Glomerular endothelial cell (primary cell): ENCODE measurements at places on chromosomes 16 and 17. TPM values are rescaled to one million over a fixed set of nuclear protein-coding genes. Genes with fewer than 3 reads are reported as not detected.

Gene TSPOAP1
- total RNA-seq, result 0.05 and 0.06 TPM in 2 replicates

Gene PABPN1L
- not detected in 2 replicates for total RNA-seq

Gene CA5A
- not detected in 2 replicates for total RNA-seq

Gene CTRB2
- not detected in 2 replicates for total RNA-seq

Gene HBA1
- total RNA-seq, result not detected in 2 replicates

Gene KRT40
- total RNA-seq, result not detected in 2 replicates

Gene CCDC200
- total RNA-seq, result 1.5 TPM in 1 of 2 replicates, not detected in the other

Gene SMIM36
- total RNA-seq, result not detected in 2 replicates

GRCh38 chr17:41433586-41433985 lies 7.2 kb downstream of the KRT38 start:
- no peak for DNase-seq

DNA sequence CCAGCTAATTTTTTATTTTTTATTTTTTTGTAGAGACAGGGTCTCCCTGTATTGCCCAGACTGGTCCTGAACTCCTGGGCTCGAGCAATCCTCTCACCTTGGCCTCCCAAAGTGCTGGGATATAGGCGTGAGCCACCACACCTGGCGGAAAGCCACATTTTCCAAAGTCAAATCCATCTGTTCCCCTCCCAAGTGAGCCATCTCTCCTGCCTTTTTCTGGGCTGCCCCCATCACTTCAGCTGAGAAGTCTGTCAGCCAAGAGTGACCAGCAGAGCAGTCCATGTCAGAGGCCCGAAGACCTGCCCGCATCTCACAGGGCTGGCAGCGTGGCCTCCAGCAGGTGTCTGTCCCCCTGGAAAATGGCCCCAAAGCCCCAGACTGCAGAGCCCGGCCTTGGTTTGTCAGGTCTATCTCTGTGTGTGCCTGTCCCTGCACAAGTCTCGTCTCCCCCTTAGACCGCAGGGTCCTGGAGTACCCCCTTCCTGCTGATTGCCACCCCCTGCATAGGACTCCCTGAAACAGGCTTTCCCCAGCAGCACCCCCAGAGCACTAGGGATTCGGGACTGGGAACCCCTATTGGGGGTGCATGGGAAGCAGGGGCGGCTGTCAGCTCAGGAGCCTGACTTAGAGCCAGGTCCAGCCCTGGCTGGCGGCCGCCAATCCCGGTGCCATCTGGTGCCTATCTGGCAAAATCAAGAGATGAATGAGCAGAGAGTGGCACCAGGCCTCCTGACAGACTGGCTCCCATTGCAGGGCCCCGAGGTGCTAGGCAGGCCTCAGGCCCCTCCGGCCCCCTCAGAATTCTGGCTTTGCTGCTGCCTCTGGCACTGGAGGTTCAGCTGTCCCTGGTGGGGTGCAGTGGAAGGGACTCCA lies 7.8 kb downstream of the TTYH2 start:
- no peak for DNase-seq

GRCh38 chr16:86087896-86088230 lies 188.9 kb downstream of the IRF8 start:
- no peak for DNase-seq

GRCh38 chr16:20789130-20789529 lies 17.1 kb downstream of the ERI2 start:
- DNase-seq, result no peak

- no peak for DNase-seq
Observed at GRCh38 chr17:29615492-29616299, 7.0 kb downstream of the CORO6 start.

- DNase-seq, result no peak
Observed at GRCh38 chr16:57689762-57690558, 4.6 kb upstream of the DRC7 start.

- no peak for DNase-seq
Observed at GRCh38 chr16:74698222-74698621, 2.4 kb downstream of the MLKL start.

DNA sequence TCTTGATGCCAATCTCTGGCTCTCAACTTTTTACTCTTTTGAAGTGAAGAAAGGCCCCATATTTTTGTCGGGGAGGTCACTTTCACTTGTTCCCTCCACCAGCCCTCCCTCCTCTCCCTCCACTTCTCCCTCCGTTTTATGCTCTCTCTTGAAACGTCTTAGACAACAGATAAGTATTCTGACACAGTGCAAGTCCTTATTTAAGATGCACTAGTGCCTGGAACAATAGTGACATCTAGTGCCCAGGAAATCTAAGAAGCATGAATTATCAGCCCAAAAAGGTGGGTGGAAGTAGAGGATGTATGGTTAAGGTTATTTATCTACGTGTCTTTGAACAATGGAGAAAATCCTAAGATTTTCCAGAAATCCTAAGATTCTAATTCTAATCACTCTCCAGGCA lies 17.9 kb downstream of the PSME3IP1 start:
- peak; percentile 62 for DNase-seq

DNA sequence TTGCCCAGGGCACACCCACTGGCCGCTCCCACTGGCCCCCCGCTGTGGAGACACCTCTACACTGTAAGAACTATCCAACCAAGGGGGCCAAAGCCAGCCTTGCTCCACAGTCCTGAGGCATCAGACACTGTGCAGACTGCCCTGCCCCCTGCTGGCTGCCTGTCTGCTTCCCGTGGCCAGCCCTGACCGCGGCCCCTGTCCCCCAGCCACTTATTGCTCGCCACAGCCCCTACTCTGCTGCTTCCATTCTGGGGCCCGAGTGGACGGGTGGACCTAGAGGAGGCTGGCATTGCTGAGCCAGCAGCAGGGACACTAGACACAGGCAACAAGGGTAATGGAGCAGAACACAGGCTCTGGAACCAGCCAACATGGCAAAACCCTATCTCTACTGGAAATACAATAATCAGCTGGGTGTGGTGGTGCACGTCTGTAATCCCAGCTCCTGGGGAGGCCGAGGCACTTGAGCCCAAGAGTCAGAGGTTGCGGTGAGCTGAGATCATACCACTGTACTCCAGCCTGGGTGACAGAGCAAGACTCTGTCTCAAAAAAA lies 19.7 kb upstream of the LRRC37A3 start:
- no peak for DNase-seq

- DNase-seq, result no peak
Observed at GRCh38 chr17:72852277-72852938, 240.1 kb downstream of the SLC39A11 start.

GRCh38 chr17:50151937-50152547 lies 1.6 kb upstream of the PPP1R9B start:
- DNase-seq, result no peak

DNA sequence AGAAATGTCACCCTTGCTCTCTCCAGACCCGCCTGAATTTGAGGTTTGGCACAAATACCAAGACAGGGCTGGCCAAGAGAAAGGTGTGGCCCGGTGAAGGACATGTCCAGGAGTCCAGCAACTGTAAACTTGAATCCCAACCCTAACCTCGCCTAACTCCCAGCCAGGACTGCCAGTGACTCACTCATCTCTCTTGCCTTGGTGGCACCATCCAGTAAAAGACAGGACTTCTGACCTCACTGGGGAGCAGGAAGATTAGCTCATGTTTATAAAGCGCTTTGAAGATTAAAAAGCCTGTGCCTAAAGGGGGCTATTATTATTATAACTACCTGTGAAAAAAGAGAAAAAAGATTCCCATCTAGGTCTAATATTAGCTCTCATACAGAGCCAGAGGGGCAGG lies 335.3 kb downstream of the SOX9 start:
- no peak for DNase-seq
